ENCODE measurements at places on chromosomes 7 and 10.

GRCh38 chr10:31343551-31343950, 24.5 kb downstream of the ZEB1 start:
- DNase-seq: no peak

DNA sequence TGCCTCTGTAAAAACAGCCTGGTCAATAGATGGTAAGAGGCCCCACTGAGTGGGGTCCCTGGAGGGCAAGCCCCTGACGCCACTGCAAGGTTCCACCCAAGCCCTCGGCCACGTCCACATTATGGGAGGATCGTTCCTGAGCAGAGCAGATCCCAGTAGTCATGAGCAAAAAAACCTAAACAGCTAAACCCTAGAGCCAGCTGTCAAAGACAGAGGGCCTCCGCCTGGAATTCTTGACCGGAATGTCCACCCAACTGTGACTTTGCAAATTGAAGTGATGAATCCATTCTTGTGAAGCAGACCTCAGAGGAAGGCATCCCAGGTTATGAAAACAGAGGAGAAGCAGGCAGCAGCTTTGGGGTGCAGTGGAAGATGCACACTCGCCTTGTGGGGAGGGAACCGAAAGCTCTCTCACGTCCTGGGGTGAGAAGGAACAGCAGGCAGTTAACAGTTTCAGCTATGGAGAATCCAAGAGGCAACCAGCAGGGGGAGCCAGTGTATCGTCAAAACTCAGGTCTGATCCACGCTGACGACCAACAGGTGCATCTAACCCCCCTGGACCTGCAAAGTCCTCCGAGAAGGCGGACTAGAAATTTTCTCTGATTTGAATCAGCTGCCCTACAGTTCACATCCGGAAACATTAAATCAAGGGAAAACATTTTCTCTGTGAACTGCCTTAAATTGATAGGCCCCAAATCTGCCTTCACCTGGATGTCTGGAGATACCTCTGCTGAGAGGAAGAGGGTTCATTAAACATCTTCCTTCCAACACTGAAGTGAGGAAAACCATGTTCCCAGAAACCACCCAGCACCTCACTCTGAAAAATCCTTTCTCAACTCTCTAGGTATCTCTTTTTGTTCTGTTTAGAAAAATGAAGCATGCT, 139.1 kb upstream of the PFKP start:
- peak; percentile 26 for DNase-seq

- DNase-seq: no peak
Observed at GRCh38 chr7:110179037-110179436, 911.9 kb upstream of the LRRN3 start.

- DNase-seq: no peak
Observed at GRCh38 chr10:122244001-122244975, 26.8 kb upstream of the BTBD16 start.

DNA sequence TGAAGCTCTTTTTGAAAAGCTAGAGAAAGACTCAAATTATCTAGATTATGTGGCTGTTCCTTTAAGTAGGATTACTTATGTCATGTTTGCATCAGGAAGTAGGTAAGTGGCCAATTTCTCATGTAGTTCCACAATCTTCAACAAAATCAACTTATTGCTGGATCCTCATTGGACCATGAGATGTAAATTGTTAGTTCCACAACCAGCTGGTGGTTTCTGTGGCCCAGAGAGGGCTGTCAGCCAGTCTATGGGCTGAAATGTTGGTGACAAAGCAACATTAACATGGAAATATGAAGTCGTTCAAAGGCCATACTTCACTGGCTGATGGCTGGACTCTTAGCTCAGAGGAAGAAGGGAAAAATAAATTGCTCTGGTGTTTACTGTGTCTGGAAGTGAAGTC, 157.9 kb downstream of the PLXDC2 start:
- DNase-seq: no peak

- DNase-seq: peak; percentile 76
Observed at GRCh38 chr10:62433181-62433692, 59.1 kb downstream of the ZNF365 start.

DNA sequence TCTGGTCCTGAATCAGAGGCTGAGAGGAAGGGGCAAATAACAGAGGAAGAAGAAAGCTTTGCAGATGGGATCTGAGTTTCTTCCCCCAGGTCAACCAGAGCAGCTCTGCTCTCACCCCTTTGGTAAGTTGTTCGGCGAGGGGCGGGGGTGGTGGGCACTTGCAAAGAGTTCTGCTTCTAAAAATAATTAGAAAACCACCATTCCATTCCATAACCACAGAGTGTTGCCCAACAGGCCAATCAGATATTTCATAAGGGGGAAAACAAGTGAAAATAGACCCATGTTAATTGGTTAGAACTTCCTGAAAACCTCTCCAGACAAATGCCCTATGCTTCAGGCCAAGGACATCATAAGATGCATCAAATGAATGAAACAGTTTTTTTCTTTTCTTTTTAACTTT, 43.6 kb upstream of the R3HCC1L start:
- no peak for DNase-seq

- peak; percentile 75 for DNase-seq
Observed at GRCh38 chr10:94125856-94126255, 132.1 kb downstream of the PLCE1 start.

- DNase-seq: no peak
Observed at GRCh38 chr7:88092676-88092999, 127.2 kb downstream of the SRI start.

Measured in AG04450 (cell line).